ENCODE measurements at places on chromosomes 6 and 20.

DNA sequence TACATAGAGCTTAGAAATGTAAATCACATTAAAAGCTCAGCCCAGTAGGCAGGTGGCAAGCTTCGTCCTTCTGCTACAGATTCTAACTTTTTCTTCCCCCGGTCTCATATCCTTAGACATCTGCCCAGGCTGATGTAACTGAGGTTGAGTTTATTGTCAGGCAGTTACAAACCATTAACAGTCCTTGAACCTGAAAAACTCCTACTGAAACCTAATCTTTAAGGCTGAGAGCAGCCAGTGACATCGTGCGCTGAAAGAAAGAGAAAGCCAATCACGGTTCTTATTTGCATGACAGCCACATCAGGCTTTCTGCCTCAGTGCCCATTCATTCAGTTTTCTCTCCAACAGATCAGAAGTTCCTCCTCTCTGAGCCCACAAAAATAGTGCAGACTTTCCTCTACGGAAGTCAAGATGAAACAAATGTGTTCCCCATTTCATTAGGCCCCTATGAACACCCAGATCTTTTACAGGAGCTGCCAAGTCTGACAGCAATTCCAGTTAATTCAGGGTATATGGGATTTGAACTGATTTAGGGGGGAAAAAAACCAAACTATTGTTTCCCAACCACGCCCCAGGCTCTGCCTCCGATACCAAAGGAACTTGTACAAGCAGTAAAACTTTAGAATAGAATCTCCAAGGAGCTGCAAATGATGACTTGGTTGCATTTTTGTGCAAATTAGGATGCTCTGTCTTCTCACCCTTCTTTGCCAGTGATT is at the start of gene NHSL1:
Gene NHSL1, minus strand, starts transcription at position 192 of the 716 bp plus-strand sequence. CDS start 204 bp downstream, outside the sequence.
- no peak for DNase-seq

DNA sequence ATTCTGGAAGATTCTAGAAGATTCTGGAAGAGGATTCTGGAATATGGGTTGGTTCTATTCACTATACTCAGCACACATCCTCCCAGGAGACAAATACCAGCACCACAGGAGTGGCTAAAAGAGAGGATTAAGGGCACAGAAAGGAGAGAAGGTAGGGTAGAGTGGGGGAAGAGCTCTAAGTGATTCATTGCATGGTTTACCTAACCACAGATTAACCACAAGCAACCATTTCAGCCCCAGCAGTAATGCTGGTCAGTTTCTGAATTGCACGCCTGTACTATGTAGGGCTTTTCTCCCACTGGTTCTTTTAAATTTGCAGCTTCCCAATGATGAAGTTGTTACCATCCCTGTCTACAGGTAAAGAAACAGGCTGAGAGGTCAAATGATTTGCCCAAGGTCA is 192.7 kb upstream of the PMEPA1 start:
- no peak for DNase-seq

DNA sequence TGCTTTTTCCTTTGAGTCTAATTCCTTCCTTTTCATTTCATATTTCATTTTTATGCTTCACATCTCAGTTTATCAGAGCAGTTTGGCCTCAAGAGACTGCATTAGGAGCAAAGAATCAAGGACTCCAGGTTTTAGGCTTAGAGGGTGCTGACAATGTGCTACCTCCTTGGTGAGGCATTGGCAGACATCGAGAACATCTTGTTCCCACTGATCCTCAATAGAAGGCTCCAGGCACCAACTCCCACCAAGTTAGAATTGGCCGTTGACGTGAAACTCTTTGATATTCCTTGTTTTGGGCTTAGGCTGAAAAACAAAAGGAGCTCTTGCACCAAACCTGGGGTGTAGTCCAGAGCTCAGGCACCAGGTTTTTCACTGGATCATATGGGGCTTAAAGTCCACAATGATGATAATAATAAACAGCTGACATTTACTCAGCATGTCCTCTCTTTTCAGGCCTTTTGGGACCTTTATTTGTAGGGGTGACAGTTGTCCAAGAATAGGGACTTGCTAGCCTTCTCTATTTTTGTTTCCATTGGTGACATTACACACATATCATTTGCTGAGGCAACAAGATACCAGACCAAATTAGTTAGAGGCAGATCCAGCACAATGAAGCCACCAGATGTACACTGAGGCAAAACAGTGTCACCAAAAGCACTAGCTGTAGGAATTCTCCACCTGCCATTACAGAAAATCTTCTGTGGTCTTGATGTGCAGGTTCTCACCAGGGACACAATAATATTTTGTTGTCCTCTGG is 81.0 kb upstream of the ENPP5 start:
- no peak for DNase-seq

DNA sequence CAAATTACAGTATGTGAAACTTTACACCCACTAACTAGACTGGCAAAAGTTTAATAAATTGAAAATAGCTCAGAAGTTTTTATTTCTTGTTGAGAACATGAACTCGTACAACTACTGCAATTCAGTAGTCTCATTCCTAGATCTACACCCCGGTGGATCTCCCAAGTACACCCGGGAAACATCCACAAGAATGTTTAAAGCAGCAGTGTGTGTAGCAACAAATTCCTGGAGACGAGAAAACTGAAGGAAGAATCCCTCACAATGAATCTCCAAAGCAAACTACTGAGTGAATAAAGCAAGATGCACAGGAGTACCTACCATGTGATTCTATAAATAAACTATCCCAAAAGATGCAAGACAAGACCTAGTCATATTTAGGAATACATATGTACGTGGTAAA is 954.0 kb upstream of the MAP3K7 start:
- DNase-seq = no peak

DNA sequence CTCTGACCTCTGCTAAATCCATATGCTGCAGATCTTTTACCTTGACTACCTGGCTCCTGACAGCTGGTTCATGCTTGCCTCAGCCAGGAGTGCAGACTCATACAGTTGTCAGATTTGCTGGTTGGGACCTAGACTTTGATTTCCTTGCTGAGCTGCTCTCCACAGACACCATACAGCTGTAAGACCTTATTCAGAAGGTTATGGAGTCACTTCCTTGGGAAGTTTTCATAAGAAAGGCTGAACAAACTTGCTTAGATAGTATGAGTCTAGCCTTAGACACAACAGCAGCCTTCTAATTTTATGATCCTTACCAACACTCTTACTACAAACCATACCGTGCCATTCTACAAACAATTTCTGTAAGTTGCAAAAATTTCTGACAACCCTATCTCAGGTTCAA is 102.9 kb downstream of the EDN1 start:
- DNase-seq = no peak

DNA sequence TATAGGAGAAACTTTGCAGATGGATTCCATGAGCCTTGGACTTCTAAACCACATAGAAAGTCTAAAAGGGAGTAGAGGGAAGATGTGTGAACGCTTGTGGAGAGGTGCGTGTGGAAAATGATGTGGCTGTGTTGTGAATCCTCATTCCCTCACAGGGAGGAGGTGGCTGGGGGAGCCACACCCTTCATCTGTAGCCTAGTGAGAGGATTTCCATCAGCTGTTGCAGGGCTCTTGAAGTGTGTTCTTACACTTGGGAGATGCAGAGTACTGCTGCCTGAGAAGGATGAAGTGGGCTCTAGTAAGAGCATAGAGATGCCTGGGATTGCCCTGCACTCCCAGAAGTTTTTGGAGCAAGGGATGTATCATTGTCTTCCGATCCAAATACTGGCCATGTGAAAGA is 279.6 kb downstream of the QKI start:
- DNase-seq = no peak

GRCh38 chr20:40646361-40646760 is 42.7 kb downstream of the MAFB start:
- DNase-seq = no peak
